Endodermal cell (in vitro differentiated cells): ENCODE measurements at places on chromosomes 13 and 19. TPM values are rescaled to one million over a fixed set of nuclear protein-coding genes. Genes with fewer than 3 reads are reported as not detected.
A peak's percentile ranks its signal among the peaks of the same experiment; 100 is the strongest.

The CBLC gene
- 5.5 and 6.6 TPM in 2 replicates for total RNA-seq

The PGLYRP2 gene
- total RNA-seq = not detected in 3 replicates

DNA sequence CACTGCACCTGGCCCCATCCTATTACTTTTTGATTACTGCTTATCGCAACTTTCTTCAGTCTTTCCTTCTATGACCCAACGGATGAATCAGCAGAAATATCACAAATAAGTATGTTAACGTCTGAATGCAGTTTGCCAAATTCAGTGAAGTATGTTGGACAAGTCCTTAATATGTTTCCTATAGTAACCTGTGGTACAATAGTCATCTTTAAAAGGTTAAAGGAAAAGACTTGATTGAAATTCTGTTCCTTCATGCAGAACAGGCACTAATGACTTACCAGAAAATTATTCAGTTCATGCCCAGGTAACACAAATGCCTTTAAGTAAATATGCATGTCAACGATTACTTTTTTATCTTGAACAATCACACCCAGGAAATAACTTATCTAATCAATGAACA is 242.6 kb downstream of the KCTD12 start:
- DNase-seq = no peak

DNA sequence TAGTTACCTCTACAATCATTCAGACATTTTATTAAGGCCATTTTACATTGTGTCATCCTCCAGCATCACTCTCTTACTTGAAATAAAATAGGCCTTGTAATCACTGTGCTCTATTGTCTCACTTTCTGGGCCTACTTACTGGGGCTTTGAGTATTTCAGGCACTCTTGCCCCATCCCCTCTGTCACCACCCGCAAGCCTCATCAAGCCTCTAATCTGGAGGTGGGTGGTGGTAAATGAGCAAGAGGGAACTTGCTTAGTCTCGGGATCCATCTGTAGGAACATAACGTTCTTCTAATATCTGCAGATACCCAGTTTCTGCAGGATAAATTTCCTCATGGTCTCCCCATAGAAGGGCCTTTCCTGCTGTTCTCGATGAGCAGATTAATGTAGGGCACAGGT is 19.4 kb upstream of the GPR18 start:
- DNase-seq = no peak

DNA sequence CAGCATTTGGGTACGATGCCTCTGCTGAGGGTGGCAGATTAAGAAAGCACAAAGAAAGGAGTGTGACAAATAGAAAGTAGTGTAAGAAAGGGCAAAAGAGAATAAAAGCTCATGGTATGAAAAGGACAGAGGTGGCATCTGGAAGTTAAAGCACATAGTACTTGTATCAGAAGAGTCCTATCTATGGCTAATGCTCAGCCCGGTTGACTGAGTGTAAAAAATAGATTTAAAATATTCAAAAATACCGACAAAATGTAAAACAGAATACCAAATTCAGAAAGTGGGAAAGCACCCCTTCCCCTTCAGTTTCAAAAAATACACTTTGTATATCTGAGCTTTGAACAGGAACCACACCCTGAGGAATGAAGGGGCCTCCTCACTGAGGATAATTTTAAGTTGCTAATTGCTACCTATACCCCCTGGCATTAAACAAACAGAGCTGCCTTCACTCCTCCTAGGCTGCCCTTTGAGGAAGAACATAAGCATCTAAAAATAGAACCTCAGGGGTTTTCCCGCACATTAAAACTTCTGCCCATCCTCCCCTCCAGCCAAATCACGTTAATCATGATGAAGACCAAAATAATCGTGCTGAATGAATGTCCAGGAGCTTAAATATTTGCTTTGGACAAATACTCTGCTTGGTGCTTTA is 43.3 kb downstream of the DLEU7 start:
- no peak for DNase-seq

The FCGBP gene
- 0.59 to 0.96 TPM (median 0.62 TPM) in 3 replicates for total RNA-seq

DNA sequence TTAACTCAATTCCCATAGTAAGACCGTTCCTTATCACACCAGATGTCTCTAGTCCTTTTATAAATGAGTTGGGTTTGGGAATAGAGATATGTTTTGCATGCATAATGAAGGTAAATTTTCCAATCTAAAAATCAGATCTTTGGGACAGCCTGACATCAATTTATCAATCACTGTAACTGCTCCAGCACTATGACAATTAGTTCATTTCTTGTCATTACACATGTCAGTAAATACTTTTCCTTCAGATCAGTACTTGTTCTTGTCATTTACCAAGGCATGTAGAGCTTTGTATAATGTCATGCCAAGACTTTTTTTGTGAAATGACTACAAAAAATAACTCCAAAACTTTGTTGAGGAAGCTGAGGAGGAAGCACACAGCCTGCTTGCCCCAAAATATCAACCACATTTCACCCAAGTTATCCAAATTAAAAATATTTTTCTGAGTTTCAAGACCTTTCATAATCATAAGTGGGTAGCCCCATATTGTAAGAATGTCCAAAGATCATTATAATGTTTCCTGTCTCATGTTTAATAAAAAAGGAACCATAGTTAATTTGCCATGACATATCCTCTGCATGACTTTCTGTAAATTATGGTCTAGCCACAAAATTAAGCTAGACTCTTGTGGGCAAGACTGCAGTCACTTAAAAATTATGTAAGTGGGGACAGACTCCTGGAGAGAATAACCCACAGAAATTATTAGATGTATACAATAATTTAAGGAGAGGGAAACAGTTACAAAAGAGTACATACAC is 586.8 kb downstream of the TBC1D4 start:
- DNase-seq = no peak

- DNase-seq = no peak
These were observed 423.8 kb upstream of the GPC6 start for GRCh38 chr13:92802776-92803175.

- DNase-seq = no peak
These were observed 1074.3 kb upstream of the SLC10A2 start for GRCh38 chr13:104140552-104140951.

DNA sequence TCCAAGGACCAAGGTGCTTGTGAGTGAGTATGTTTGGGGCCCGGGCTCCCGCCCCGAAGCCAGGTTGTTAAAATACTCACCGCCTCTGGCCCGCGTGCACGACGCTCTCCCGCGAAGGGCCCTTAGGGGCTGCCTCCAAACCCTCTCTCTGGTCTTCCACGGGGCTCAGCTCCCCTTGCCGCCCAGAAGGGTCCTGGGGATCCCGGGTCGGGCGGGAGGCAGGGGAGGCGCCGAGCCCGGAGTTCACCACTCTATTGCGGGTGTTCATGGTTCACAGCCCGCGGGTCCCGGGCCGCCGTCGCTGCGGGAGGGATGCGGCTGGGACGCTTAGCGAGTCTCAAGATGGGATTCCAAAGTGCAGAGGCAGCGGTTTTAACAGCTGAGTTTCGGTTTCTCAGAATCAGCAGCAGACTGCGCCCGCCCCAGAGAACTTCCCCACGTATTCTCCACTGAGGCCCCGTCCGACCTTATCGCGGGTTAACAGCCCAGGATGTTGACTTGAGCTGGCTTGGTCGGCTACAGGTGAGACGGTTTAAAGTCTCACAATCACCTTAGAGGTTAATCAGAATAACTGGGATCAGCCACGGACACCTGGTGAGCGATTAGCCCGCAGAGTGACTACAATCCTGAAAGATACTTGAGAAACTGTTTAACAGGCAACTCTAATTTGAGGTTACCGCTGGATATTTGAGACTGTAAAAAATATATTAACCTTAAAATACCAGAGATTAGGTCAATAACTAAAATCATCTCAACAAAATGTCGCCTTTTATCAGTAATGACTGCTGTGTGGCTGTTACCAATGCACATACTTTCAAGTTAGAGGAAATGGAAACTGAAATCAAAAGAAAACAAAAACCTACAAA is at the start of gene EPSTI1:
TSS of gene EPSTI1 (minus strand) at position 344 of the 866 bp plus-strand sequence. CDS start at position 268, 76 bp downstream.
- peak; percentile 90 for DNase-seq

GRCh38 chr13:51292000-51292565 is 47.4 kb upstream of the SERPINE3 start:
- no peak for DNase-seq

- DNase-seq = no peak
These were observed 625 bp downstream of the F2RL3 start for GRCh38 chr19:16889366-16889882.

GRCh38 chr13:32542221-32542620 is 3.6 kb upstream of the N4BP2L2 start:
- no peak for DNase-seq

- no peak for DNase-seq
These were observed 80.7 kb downstream of the ATP11A start for GRCh38 chr13:112770504-112770903.

GRCh38 chr13:32391101-32391619 is 36.8 kb downstream of the N4BP2L1 start:
- peak; percentile 68 for DNase-seq

GRCh38 chr13:97441368-97441767 is 7.4 kb downstream of the RAP2A start:
- no peak for DNase-seq

GRCh38 chr19:49189259-49189658 is 31.7 kb downstream of the TRPM4 start:
- no peak for DNase-seq
